ENCODE measurements at places on chromosomes 2 and 18.

- DNase-seq: peak; percentile 48
Measured at GRCh38 chr2:25062511-25062917, 20.6 kb downstream of the EFR3B start.

- no peak for DNase-seq
Measured at GRCh38 chr2:129550536-129550935, 428.9 kb upstream of the RAB6C start.

GRCh38 chr2:179179719-179180118 lies 84.9 kb downstream of the SESTD1 start:
- DNase-seq: no peak

- no peak for DNase-seq
Measured at GRCh38 chr2:42607101-42607637, 38.7 kb downstream of the MTA3 start.

DNA sequence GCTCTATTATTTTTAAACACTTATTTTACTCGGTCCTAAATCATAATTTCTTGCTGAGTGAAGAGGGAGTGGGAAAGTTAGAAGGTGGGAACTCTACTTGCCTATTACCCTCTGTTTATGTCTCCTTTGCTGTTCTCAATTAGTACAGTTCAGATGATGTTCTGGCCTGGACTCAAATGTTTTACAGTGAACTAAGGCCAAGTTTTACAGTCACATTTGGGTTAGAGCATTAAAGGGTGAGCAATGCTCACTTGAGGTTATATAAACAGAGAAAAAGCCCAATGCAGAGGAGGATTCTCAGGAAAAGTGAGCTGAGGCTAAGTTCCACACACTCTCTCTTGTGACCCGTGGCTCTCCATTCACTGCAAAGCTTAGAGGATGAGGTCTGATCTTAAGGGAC lies 52.4 kb downstream of the ITSN2 start:
- DNase-seq: no peak

DNA sequence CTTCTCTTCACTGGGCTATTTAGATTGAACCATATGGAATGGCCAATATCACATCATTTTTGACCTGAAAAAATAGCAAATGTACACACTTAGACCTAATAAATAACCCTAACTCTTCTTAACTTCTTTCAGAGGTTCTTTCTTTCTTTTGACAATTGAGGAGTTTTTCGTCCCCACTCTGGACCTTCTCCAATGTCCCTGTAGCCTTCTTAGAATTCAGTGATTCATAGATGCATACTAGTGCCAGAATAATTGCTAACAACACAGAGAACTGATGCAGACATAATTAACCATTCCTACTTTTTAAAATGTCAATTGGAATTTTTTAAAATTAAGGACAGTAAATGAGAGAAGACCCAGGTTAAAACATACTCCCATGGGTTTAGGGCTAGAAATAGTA lies 20.0 kb downstream of the DAPL1 start:
- no peak for DNase-seq

- peak; percentile 77 for DNase-seq
Measured at GRCh38 chr2:47174733-47175361, 19.7 kb upstream of the STPG4 start.
